ENCODE measurements at places on chromosomes 1 and 21.

DNA sequence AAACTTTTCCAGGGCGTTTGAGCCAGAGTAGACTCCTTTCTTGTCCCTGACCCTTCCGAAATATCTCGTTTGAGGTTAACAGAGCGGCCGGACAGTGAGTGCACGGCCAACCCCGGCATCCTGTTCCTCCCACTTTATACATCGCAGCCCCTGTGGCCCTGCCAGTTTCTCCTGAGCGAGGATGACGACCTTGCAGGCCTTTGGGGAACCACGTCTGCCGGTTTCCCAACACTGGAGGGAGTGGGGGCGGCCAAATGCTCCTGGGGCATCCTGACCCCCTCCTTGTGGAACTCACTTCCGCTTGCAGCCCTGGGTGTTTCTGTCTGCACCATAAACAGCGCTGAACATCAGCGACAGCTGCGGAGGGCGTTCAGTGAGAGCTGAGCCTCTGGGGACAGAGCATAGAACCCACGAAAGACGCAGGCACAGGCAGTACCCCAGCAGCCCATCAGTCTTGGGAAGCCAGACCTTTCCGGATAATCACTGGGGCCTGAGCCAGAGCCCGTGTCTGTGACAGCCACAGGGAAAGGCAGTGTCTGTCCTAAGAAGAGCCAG, 4.8 kb upstream of the KCNAB2 start:
- DNase-seq = no peak

DNA sequence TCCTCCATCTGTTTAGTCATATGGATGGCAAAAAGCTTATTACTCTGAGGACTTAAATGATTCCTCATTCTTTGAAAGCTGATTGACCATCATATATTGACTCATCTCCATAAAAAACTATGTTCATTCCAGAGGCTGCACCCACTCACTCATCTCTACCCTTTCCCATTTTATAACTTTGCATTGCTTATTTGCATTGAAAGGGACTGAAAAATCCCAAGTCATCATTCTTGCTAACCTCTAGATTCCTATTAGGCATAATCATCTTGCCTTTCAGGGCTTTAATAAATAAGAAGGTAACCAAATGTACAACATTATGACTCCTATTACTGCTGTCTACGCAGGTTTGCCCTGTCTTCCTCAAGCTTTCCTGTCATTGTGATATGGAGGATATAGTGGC, 1180.3 kb upstream of the B3GALT2 start:
- DNase-seq = no peak

DNA sequence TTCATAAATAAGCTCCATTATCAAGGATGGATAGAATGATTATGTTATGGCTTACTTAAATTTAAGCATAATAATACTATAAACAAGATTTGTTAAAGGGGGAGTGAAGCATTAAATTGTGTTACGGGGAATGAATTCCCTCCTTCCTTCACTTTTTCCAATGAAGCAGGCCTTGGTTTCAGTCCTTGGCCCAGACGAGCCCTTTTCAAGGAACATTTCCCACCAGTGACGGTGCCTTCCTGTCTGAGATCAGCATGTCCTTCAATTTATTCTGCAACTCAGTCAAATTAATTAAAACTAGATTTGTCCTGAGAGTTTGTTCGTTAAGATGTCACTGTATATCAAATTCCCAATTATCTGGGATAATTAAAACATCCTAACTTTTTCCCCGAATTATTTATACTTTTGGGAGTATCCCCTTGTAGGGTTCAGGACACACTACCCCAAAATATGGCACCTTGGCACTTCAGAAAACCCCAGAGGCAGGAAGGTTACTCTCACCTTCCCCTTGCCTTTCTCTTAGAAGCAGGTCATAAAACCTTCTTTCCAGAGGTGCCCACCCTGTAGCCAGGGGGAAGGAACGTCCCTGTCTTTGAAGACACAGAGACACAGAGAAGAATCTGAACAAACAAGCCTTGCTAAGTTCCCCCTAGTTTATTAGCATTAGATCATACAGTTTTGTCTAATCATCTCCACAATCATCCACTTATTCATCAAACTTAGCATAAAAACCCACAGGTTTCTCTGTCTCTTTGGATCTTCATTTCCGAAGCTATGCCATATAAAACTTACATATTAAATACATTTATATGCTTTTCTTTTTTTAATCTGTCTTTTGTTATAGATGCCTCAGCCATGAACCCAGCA, 86.2 kb upstream of the ARHGAP29 start:
- DNase-seq = no peak

DNA sequence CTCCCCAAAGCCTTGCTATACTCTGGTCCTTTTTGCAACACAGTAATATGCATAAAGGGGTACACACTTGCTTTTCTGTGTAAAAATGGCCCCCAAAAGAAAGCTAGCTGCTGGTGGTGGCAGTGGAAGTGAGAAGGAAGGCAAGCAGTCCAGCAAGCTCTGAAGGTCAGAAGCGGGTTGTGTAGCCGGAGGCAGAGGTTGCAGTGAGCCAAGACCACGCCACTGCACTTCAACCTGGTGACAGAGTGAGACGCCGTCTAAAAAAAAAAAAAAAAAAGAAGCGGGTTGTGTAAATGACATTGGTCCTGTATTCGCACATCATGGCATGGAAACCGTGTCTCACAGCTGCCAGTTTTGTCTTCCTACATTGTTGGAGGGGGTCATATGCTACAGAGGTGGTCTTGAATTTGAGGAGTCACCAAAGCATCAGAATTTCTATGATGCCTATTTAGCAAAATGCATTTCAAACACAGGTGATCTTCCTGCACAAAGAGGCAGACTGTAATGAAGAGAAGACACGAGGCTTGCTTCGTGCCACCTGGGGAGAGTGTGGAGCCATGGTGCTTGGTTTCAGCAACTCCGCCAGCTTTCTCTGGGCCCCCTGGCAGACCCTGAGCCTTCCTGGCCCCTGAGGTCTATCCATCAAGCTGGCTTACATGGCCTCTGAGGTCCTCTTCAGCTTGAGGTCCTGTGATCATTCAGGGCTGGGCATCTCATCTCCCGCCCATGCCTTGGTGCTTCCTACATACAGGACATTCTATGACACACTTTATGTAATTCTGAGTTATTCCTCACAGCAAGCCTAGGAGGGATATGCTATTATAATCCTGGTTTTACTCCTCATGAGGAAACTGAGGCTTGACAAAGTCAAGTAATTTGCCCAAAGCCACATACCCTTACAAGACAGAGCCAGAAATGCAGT, 71.0 kb downstream of the TOMM20 start:
- DNase-seq = no peak

All from stimulated activated CD4-positive, alpha-beta T cell treated with anti-CD3 and anti-CD28 coated beads, Interleukin-12 subunit alpha, Interleukin-12 subunit beta, amount 100 ng/mL, for 4 hours (primary cell).